ENCODE measurements at places on chromosomes 7 and 10. TPM values are rescaled to one million over a fixed set of nuclear protein-coding genes. Genes with fewer than 3 reads are reported as not detected.

- DNase-seq = no peak
Observed at GRCh38 chr7:81267508-81267907, 348.7 kb upstream of the SEMA3C start.

- DNase-seq = no peak
Observed at GRCh38 chr10:57638411-57638810, 629.3 kb downstream of the IPMK start.

- no peak for DNase-seq
Observed at GRCh38 chr7:22204312-22204711, 152.6 kb downstream of the RAPGEF5 start.

DNA sequence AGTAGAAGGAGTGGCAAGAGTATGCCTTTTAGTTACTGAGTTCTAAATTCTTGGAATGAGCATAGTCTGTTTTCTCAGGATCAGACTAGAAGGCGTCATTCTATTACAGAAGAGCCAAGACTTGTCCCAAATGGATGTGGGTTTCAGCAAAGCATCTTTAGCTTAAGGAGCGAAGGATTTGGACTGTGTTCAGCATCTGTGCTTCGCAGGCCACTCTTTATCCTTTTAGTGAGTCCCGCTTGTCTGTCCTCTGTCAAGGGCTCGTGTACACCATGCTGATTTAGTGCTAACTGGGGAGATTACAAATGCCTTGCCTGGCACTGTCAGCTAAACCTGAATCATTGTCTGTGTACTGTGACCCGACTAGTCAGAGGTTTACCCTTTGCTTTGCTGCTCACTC lies 465.7 kb downstream of the AUTS2 start:
- no peak for DNase-seq

DNA sequence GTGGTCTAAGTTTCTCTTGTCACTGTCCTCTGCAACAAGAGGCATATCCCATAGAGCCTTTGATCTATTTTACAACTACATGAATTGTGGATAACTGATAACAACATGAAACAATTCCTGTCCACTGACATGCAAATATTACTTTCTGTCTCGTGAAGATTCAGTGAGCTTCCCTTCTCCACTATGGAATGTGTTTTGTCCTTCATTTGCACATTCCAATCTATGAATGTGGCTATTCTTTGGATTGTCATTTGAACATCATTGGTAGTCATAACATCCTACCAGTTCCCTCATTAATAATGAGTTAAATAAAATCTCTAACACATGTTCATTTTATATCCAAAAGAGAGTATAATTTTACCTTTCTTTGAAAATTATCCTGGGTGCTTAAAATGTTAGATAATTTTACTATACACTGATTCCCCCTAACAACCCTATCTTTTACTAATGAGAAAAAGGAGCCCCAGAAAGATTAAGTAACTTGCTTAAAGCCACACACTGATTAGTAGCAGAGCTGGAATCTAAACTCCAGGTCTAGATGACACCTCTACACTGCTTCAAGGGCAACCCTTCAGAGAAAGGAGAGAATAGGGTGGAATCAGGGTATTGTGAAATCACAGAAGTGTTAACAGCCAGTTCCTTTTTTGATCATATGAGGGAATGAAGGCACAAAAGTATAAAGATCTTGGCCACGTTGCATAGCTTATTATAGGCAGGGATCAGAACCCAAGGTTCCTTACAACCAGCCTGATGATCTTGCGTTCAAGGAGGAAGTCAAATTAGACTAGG lies 39.1 kb downstream of the PDE1C start:
- DNase-seq = no peak

GRCh38 chr10:104190695-104191094 lies 41.5 kb downstream of the CFAP43 start:
- DNase-seq = no peak

DNA sequence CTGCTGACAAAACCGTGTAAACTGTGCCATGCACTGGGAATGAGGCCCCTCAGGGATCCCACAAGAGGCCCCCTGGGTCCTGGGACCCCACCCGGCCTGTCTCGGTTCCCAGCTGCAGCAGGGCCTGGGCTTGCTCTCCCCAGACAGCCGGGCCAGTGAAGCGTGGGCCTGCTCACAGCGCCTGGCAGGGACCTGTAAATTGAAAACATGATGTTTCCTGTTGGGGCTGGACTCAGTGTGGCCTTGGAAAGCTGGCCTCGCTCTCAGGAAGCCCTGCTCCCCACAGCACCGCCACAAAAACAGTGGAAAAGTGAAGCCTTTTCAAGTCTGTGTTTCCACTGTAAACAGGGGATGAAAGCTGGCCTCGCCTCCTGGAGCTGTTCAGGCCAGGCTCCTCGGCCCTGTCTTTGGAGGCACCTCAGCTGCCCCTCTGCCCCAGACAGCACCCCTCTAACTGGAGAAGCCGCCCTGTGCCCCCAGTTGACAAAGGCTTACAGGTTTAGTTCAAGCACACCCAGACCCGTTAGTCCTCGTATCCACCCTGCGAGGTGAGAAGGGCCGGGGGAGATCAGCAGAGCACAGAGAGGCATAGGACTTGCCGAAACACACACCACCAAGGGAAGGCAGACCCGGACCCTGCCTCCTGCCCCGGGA lies 108.3 kb downstream of the ZMIZ1 start:
- DNase-seq = no peak

Gene CNNM1
- total RNA-seq = 3.4 TPM

Gene TMEM196
- not detected for total RNA-seq

Gene HECW1
- total RNA-seq = 0.42 TPM

Gene EBF3
- 3.6 TPM for total RNA-seq
